ENCODE measurements at places on chromosomes 1 and 21.

DNA sequence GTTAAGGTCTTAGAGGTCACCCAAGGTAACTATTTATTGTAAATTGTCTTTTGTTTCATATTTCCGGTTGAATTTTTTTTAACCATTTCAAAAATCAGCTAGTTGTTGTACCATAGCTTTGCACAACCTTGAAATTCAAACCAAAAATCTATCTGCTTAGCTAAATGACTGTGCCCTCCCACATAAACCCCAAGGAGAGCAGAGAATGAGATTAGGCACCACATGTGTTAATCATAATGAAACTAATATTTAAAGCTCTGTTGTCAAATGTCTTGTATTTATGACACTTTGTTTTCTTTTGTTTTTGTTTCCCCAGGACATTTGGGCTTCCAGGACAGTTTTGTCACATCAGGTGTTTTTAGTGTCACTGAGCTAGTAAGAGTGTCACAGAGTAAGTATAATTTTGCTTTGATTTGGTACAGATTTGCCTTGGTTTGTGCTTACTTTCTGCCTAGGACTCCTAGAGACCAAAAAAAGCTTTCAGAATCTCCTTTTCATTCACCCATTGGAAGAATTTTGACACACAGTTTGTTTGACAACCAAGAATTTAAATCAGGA lies 249.9 kb downstream of the NFIA start:
- DNase-seq: no peak

DNA sequence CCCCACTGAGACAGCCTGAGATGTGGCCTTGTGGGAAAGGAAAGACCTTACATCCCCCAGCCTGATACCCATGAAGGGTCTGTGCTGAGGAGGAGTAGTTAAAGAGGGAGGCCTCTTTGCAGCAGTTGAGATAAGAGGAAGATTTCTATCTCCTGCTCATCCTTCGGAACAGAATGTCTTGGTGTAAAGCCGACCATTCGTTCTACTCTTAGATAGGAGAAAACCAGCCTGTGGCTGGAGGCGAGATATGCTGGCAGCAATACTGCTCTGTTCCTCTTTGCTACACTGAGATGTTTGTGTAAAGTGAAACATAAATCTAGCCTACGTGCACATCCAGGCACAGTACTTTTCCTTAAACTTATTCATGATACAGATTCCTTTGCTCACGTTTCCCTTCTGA lies 1.5 kb upstream of the CCDC27 start:
- no peak for DNase-seq

DNA sequence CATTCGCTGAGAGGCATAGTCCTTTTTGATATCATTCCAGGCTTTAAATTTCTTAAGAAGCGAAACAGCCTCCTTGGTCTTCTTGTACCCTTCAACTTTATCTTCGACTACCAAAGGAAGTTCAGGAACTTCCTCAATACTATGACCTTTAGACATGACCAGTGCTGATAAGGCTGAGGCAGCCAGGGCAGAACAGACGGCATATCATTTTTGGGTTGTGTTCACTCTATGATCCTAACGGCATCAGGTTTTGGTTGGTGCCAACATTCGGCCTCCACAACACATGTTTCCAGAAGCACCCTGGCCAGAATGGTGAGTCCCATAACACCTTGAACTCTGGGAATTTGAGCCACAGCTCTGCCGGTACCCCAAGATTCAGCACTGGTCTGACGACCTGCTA lies 31.4 kb upstream of the MYOC start:
- DNase-seq: no peak

DNA sequence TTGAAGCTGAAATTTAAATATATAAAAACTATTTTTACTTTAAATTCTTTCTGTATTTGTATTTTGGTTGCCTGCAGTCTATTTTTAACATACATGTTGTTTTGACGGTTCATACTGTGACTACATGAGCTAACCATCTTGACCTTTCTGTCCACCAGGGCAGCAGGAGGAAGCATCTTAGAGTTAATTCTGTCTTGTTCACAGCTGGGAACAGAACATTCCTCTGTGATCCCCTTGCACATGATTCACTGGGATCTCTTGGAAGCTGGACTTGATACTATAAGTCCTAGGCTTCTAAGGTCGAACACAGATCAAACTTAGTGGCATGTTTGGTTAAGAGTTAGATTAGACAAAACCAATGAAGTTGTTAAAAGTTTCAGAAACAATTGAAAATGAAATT lies 99.7 kb downstream of the NFIA start:
- DNase-seq: no peak

DNA sequence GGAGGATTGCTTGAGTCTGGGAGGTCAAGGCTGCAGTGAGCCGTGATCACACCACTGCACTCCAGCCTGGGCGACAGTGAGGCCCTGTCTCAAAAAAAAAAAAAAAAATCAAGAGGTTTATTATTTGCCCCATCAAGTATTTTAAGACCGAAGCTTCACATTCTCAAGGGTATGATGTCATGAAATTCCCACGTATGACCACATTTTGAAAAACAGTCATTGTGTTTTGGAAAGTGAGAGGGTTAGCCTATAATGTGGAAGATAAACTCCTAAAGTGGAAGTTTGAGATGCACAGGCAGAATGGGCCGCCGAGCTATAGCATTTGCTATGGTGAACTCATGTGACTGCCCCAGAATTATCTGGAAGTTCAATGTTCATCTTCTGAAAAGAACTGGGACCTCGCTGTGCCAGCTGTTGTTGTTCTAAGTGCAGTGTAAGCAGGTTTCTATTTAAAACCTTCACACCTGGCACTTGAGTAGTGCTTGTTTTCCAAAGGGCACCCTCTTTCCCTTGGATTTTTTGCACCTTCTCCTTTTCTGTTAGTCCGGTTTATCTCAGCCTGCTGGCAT lies 96.9 kb upstream of the SLC25A33 start:
- DNase-seq: no peak

Data from left cardiac atrium (tissue), 4 donors.